Stimulated activated CD4-positive, alpha-beta T cell treated with anti-CD3 and anti-CD28 coated beads, TNF-alpha, amount 100 ng/mL, for 24 hours (primary cell): ENCODE measurements at places on chromosomes 7 and 10.

DNA sequence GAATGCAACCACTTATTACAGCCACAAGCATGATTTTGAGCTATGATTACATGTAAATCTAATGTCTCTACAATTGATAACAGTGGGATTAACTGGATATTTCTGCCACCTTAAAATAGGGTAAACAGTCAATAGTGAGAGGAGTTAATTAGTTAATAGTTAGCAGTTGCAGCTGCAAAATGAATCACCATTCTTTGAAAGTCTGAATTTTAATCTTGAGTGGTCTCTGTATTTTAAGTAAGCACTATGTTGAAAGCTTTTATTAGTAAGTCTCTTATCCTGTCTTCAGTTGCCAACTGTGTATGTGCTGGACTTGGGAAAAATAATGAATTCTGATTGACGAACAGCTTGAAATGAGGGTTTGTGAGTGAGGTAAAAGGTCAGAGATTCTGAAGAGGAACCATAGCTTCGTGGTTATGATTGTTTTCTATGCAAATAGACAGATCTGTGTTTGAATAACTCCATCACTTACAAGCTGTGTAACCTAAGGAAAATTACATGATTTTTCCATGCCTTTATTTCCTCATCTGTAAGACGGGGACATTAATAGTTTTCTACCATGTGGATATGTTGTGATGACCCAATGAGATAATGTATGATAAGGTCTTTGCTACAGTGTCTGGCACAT is 75.2 kb downstream of the RNLS start:
- DNase-seq = no peak

GRCh38 chr7:77887567-77887966 is 89.0 kb downstream of the PHTF2 start:
- no peak for DNase-seq

DNA sequence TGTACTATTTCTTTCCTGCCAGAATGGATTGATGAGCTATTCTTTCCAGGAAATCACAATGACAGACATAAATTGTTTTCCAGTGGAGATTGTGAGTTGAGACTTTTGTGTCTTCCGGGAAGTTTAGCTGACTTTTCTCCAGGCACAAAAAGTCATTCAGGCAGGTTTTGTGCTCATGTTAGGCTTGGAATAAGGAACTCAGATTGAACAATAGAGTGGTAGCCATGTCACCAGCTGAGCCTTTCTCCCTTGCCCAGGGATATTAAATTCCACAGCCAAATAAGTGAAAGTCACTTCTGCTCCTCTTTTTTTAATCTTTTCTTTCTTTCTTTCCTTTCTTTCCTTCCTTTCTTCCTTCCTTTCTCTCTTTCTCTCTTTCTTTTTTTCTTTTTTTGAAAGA is 559.6 kb downstream of the GALNT17 start:
- no peak for DNase-seq

DNA sequence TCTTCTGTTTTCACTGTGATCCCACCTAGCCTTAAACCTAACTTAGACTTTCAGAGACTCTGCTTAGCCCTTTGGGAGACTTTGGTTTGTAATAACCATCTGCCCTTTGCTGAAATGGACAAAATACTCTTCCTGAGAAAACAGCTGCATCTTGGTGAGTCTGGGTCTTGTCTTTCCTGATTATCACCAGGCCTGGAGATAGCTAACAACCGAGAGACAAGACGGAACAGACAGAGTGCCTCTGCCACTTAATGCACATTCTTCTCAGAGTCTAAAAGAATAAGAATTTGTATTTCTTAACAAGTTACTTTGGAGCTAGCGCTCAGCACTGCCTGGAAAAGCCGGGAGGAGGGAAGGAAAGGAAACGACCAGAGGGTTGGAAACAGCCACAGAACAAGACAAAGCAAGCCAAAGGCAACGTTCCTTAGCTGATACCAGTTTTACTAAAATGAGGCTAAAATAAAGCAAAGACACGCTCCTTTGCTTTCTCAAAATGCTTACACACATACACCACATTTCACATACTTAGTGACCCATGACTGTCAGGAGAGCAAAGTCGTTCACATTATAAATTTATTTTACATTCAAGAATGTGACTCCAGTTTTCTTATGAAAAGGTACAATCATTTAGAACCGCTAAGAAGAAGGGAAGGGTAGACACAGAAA is 70.3 kb upstream of the DGKI start:
- no peak for DNase-seq

- DNase-seq = no peak
Observed at GRCh38 chr10:8349610-8350249, 295.2 kb downstream of the GATA3 start.
